Suppressor macrophage (primary cell): ENCODE measurements at places on chromosomes 16 and 17.

- no peak for DNase-seq
Measured at GRCh38 chr16:88645941-88646340, 4.9 kb downstream of the CYBA start.

GRCh38 chr16:84643674-84644073, 4.6 kb upstream of the KLHL36 start:
- DNase-seq: no peak

- DNase-seq: no peak
Measured at GRCh38 chr16:21263640-21264570, 14.2 kb downstream of the CRYM start.

GRCh38 chr16:30040221-30040620, 9.2 kb upstream of the TLCD3B start:
- peak; percentile 36 for DNase-seq

- DNase-seq: peak; percentile 1
Measured at GRCh38 chr17:71237903-71238538, 882.8 kb upstream of the SOX9 start.

DNA sequence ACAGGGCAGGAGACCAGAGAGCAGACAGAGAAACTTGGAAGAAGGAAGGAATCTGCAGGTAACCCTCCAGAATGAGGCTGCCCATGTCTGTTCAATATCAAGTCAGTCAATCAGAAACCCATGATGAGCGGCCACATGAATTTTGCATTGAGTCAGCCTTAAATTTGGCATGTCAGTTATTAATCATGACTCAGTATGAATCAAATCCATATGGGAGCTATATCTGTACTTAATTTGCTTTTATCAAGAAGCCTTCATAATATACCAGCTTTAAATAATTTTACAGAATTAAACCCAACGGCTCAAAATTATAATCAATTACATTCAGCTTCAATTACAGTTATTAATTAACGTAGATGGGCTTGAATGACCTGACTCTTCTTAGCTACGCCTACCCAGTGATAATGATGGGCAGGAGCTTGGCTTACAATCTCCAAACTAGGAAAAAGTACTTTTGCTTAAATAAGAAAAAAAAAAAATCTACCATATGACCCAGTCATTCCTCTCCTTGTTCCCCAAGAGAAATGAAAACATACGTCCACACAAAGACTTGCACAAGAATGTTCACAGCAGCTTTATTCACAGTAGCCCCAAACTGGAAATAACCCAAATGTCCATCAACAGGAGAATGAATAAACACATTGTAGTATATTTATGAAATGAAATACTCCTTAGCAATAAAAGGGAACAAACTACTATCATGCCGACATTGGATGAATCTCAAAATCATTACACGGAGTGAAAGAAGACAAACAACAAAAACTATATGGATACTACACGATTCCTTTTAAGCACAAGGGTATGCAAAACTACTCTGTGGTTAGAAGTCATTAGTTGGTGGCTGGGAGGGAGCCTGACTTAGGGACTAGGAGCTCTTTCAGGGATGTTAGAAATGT, 48.6 kb downstream of the SLC39A11 start:
- no peak for DNase-seq

DNA sequence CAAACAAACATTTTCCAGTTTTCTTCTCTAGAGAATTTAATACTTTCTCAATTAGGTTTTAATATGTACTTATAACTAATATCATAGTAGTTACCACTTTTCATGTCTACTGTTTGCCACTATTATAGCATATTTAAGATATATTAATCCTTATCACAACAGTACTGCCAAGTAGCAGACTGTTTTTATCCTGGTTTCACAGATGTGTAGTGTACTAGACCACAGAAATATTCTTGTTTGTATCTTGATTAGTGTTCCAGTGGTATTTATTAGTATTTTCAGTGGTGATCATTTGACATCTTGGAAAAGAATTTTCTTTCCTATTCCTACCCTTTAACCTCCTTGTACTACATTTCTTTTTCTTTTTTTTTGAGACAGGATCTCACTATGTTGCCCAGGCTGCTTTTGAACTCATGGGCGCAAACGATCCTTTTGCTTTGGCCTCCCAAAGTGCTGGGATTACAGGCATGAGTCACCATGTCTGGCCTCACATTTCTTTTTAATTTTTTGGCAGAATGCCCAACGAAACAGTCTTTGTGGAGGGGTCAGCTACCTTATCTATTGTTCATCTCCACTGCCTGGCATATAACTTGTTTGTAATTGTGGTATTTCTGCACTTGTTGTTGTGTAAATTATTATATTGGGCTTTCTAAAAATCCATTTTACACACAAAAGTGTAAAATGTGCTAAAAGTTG, 27.2 kb downstream of the MAP2K4 start:
- DNase-seq: no peak

GRCh38 chr16:88966986-88967829, 9.8 kb downstream of the CBFA2T3 start:
- DNase-seq: no peak

DNA sequence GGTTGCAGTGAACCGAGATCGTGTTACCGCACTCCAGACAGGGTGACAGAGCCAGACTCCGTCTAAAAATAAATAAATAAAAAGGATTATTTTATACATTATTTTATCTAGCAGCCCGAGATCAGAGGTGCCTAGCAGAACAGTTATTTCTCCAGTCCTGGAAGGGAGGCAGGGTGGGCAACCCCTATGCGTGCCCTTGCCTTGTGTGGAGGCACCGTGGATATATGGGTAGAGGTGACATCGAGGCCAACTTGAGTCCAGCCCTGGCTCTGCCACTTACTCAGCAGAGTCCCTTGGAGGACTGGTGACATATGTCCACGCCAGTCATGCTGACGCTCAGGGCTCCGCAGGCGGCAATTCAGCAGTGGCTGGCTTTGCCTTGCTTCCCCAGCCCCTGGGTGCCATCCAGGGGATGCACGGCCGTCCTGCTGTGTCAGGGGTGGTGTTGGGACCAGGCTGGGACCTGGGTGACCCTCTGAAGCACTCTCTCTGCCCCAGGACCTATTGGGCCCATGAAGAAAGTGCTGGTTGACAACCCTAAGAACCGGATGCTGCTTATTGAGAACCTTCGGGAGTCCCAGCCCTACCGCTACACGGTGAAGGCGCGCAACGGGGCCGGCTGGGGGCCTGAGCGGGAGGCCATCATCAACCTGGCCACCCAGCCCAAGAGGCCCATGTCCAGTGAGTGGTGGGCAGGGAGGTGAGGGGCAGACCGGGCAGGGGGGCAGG, 13.2 kb downstream of the GALK1 start:
- DNase-seq: no peak

GRCh38 chr16:66661210-66661560, 35.4 kb downstream of the CMTM4 start:
- no peak for DNase-seq

DNA sequence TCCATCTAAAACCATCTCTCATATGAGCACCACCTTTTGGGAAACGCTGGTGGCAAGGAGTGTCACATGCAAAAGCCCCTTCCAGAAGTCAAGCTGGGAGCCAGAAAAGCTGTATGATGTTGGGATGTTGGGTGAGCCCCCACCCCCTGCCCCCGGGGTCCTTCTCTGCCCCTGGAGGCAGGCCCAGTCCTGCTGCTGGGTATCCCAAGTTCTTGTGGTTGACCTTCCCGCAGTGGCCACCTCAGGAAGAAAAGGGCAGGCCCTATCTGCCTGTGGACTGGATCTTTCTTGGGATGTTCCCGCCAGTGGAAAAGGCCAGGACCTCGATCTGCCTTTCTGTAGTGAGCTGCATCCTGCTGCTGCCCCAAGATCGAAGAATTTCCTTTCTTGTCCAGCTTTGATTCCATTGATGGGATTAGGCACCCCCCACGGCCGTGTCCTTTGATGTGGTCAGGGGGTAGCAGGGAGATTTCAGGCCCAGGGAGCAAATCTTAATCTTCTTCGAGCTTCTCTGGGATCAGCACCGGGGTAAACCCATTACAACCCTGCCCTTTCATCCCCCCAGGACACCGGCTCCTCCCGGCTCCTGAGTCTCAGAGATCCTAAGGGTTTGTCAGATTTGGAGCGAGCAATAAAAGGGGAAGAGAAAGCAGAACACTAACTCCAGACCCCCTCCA, 165.6 kb downstream of the RAB11FIP4 start:
- DNase-seq: no peak

DNA sequence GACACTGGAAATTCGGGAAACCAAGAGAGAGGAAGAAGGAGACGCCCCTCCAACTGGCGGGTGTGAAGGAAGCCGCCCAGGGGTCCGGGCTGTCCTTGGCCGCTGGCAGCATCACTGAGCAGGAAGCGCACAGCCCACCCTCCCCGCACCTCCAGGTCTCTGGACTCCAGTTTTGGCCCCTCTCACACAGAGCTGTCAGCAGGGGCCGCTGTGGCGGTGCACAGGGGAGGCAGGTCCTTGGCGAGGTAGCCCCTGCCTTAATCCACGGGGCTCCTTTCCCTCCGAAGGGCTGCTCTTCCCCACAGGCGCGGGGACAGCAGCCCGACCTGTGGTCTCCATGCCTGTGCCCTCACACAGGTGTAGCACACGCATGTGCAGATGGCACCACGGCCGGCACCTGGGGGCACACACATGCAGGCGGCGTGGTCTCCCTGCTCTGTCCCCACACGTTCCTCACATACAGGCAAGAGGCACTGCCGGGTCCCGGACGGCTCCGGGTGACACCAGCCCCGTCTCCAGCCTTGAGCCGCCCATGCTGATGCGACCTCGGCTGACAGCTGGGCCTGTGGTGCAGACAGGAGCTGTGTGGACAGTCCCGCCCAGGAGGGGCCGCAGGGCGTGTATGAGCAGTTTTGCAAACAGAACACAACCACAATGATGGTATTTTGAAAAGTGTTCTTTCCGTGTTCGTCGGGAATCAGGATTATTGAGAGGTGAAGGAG, 26.6 kb upstream of the CHMP6 start:
- no peak for DNase-seq

DNA sequence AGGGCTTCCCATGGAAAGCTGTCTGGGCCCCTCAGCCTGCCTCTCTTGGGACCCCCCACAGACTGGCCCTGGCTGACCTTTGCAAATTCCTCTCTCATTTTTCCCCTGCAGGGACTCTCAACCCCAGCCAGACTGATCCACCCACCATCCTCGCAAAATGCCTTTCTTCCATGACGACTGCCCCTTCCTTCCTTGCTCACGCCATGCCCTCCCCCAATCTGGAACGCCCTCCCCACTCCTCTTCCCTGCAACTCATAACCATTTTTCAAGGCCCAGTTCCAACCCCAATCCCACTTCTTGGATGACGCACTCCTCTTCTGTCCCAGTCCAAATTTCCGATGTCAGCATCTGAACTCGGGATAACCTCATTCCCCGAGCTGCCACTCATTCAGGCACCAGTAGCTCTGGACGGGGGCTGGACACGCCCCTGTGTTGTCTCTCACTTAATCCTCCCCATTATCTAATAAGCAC, 1.3 kb upstream of the DNAI2 start:
- DNase-seq: no peak

DNA sequence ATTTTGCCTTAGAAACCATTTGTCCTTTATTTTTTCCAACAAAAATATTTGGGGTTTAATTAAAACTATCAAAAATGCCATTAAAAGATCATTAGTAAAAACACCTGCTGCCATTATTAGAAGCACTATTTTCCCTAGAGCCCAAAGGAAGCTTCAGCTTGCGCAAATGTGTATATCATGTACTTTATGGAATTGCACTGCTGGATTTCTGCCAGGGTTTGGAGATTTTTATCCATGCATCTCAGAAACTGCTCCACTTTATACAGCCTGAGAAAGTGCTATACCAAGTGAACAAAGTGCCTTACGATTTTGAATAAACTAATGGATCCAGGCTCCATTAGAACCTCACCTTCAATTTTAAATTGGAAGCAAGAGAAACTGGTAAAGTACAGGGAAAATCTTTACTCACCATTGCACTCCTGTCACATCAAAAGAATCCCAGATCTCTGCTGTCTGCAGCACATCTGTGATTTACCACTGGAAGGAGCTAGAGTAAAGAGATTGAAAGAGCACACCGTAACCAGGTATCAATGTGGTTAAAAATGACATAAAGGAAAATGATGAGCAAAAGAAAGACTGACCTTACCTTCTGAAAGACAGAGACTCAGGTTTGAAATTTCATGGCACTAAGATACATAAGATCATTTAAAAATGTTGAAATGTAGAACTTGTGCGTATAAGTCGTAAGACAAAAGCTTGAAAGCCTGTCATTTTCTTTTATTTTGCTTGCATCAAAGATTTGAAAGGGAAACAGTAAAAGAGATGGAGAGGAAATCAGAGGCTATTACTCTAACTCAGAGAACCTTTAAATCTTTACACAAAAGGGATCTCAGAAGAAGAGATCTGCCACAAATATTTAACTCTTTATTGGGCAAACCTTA, 678.1 kb upstream of the GOT2 start:
- DNase-seq: no peak

DNA sequence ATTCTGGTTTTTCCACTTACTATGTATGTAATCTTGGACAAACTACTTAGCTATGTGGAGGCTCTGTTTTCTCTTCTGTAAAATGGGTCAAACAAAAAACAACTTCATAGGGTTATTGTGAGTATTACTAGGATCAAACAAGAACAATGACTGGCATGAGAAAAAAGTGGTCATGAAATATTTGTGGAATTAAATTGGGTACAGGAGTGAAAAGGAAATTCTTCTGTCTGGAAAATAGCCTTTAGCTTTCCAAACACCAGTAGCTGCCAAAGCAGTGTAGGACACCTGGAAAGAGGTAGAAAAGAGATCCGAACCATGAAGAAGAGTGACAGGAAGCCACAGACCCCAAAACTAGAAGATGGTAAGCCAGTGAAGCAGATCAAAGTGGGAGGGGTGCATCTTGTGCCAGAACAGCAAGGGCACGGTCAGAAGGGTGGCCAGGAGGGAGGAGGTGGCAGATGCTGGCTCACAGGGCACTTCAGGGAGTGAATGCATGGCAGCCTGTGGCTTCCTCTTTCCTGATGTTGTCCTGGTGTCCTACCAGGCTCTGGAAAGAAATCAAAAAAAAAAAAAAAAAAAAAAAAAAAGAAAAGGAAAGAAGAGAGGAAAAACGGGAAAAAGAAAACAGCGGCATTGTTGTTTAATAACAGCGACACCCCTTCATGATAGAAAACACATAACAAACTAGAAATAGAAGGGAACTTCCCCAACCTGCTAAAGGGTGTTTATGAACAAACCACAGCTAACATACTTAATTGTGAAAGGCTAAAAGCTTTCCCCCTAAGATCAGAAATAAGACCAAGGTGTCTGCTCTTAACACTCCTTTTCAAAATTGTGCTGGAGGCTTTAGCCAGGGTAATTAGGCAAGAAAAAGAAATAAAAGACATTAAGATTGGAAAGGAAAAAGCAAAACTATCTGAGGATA, 67.9 kb downstream of the PCTP start:
- no peak for DNase-seq

GRCh38 chr17:57626520-57627210, 118.4 kb downstream of the CCDC182 start:
- DNase-seq: no peak

GRCh38 chr17:73182616-73183310, 10.1 kb upstream of the COG1 start:
- no peak for DNase-seq

- DNase-seq: no peak
Measured at GRCh38 chr17:58245428-58246103, 7.2 kb downstream of the LPO start.

- peak; percentile 67 for DNase-seq
Measured at GRCh38 chr17:16928406-16929034, 43.4 kb downstream of the TNFRSF13B start.

GRCh38 chr16:57734308-57734924, 1.2 kb upstream of the KATNB1 start:
- DNase-seq: no peak

GRCh38 chr17:78168903-78169793, 767 bp downstream of the SYNGR2 start:
- DNase-seq: peak; percentile 46

- no peak for DNase-seq
Measured at GRCh38 chr17:49333804-49334203, 28.2 kb downstream of the ZNF652 start.
